ENCODE measurements at places on chromosomes 6 and 20. TPM values are rescaled to one million over a fixed set of nuclear protein-coding genes. Genes with fewer than 3 reads are reported as not detected.
A peak's percentile ranks its signal among the peaks of the same experiment; 100 is the strongest.

The BPIFB4 gene
- total RNA-seq = not detected

The ZSWIM3 gene
- total RNA-seq = 4.7 TPM

DNA sequence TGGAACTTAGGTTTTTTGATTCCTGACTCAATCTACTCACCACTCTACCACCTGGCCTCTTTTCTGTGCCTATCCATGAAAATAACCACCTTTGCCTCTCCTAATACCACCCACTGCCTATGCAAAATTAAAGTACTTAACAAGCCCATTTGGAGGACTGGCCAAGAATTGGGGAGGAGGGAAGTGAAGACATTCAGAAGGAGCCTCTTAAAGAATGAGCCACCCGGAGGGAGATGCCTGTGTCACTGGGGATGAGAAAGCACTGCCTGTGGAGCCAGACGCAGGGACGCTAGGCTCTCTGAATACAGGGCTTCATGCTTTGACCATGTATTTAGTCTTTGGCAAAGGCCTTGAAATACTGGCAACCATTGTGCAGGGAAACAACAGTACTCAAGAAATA, 40.0 kb upstream of the MRPS10 start:
- DNase-seq = no peak

DNA sequence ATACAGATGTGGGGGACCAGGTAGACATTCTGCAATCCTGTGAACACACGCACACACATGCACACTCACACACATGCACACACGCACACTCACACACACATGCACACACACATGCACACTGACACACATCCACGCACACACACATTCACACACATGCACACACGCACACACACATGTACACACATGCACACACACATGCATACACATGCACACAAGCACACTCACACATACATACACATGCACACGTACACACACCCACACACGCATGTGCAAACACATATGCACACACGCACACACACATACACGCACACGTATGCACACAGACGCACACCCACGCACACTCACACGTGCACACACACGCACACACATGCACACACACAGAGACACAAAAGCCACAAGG, 14.3 kb upstream of the GGTLC1 start:
- no peak for DNase-seq

DNA sequence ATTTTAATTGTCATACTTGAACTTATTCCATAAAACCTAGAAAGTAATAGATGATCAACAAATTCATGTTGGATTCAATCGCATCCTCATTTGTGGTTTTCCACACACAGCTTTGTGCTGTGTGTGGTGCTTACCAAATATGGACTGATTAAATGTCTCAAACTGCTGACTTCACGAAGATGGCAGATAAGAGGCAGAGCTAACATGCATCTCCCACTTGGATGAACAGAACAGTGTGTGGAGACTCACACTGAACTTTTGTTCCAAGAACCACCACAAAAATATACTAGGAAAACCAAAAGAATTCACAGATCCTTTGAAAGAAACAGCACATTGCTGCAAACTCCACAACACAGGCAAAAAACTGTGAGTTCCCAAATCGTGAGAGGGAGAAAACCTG, 603.7 kb downstream of the TENT5A start:
- DNase-seq = no peak

DNA sequence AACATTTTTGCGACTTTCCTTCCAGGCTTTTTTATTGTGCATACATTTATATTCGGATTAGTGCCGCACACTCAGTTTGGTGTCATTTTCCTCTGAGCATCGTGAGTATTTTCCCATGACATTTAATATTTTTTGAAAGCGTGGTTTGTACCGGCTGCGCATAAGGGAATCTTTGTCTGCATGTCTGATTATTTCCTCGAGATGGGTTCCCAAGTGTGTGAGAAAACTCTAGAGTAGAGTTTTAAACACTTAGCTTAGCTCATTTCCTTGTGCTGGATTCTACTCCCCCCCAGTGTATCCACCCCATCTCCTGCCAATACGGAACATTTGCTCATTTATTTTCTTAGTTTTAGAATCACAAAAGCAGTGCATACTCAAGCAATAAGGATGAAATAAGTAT, 94.3 kb downstream of the CDC5L start:
- DNase-seq = no peak

DNA sequence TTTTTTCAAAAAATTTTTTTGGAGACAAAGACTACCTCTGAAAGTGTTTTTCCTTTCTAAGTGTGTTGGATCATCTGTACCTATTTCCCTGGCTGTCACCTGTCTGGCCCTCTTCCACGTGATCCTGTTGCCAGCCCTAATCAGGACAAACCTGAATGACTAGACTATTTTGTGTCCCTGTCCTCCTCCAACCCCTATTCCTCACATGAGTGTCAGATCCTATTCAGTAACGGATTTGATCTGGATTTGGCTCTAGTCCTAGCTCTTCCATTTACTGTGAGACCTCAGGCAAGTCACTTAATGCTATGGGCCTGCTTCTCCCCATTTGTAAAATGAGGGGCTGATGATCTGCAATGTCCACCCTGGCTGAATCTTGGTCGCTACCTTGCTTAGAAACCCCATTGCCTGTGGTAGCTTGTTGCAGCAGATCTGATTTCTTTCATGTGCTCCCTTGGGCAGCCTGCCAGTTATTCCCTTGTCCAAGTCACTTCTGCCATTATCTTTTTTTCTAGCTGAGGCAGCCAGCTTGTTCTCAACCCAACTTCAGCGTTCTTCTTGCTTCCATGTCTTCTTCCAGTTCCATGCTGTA, 4.8 kb downstream of the PHF20 start:
- peak; percentile 44 for DNase-seq
